ENCODE measurements at places on chromosomes 2 and 18. TPM values are rescaled to one million over a fixed set of nuclear protein-coding genes. Genes with fewer than 3 reads are reported as not detected.

Gene KLHL30
- total RNA-seq: 12.2 TPM

Gene HOXD12
- not detected for total RNA-seq

Gene CIB4
- total RNA-seq: not detected

Gene LIMS2
- total RNA-seq: 173 TPM

Gene DPP10
- not detected for total RNA-seq

Gene ADAM17
- total RNA-seq: 30.0 TPM

Gene BMPR2
- 113 TPM for total RNA-seq

DNA sequence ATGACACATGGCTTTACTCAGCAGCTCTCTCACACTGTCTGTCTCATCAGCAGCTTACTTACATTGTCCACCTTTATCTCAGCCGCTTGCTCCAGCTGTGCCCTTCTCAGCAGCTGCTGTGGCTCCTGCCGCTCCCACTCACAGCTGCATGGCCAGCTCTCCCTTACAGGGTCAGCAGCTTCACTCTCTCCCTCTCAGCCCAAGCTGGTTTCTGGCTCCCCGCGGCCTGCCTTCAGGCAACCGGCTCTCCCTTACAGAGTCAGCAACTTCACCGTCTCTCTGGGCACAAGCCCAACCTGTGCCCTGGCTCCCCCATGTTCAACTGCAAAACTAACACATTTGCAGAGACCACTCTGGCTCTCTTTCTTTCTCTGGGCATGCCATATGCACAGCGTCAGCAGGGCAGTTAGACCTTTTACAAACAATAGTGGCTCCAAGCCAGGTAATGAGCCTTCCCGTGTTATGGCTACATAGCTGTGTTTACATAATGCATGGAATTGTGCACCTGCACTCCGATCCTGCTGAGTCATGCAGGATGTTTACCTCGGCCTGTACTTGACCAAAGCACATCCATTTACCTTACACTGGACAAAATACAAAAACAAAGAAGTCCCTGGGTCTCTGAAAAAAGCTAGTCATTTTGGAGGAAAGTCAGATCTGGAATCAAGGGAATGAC is 167.3 kb downstream of the DOK6 start:
- DNase-seq: no peak

- no peak for DNase-seq
Measured at GRCh38 chr2:104043864-104044263, 810.1 kb upstream of the POU3F3 start.

GRCh38 chr2:222423632-222424275 is 589 bp upstream of the SGPP2 start:
- DNase-seq: no peak

DNA sequence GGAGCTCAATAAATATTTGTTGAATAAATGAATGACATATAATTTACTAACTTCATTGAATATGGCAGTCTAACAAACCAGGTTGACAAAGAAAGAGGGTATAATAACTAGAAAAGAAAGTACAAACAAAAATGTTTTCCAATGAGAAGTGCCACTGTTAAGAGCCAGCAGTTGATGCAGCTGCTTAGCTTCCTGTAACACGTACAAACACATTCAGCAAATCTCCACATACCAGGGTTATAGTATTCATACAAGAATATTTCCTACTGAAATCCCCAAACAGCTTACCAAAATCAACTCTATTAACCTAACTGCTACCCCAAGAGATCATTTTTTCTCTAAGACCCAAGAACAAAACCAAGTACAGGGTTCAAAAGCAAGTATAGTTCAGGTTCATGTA is 77.7 kb downstream of the THADA start:
- no peak for DNase-seq

DNA sequence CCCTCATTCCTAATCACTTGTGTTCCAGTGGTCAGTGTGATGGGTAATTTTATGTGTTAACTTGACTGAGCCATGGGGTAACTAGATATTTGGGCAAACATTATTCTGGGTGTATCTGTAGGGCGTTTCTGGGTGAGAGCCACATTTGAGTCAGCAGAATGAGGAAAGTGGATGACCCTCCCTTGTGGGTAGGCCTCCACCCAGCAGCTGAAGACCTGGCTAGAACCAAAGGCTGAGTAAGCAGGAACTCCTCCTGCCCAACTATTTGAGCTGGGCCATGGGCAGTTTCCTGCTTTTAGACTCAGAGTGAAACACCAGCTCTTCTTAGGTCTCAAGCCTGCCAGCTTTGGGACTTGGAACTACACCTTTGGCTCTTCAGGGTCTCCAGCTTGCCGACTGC is 141.8 kb downstream of the ACKR3 start:
- DNase-seq: no peak

GRCh38 chr18:58868440-58868839 is 3.8 kb downstream of the ZNF532 start:
- no peak for DNase-seq

DNA sequence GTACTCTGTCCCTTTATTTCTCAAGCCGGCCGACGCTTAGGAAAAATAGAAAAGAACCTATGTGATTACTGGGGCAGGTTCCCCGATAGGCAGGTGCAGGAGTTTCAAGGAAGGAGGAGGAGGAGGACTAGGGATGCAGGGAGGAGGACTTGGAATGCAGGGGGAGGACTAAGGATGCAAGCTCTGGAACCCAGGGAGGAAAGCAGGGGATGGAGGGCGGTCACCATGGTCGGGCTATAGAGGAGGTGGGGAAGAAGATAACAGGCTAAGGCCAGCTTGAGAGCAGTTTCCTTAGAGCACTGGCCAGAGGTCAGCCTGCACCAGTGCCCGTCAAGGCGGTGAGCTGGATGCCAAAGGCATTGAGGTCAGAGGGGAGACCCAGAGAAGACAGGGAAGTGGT is 18.7 kb upstream of the B3GNT7 start:
- DNase-seq: no peak

DNA sequence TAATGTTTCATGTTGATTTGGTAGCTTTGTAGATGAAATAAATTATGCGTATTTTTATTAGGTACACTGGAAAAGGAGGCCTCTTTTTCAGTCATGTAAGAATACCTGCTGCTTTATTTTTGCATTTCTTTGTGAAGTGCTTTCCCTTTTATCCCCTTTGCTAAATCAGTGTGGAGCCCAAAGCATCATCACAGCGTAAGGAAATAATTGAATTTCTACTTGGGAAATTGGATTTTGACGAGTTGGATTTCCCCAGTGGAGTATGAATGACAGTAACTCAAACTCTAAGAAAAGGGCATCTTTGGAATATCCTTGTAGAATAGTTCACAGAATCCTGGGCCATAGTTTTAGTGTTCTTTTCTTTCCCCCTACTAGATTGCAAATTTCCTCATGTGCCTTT is 97.2 kb downstream of the KCNJ3 start:
- no peak for DNase-seq

DNA sequence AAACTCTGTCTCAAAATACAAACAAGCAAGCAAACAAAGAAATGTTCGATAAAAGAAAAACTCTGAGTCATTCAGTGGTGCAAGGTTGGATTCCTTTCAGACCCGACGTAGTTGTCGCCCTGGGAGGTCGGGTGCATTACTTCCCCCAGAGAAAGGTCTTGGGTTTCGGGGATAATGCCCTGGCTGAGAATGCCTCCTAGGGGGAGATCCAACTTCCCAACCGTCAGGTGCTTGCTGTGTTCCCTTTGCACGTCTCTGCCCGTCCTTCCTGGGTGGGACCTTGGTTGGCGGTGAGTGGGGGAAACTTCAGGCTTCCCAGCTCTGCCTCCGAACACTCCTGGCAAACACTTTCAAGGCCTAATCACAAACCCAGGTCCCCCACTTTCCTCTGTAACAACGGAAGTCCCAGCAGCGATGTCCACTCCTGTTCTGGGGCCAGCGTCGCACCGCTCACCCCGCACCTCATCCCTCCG is 609 bp downstream of the TPGS2 start:
- no peak for DNase-seq

Data from chondrocyte (in vitro differentiated cells).